Activated T-helper 1 cell treated with anti-CD3 and anti-CD28 coated beads, Interleukin-2, amount 50 U/mL, for 16 hours (primary cell): ENCODE measurements at places on chromosomes 7 and 10.

DNA sequence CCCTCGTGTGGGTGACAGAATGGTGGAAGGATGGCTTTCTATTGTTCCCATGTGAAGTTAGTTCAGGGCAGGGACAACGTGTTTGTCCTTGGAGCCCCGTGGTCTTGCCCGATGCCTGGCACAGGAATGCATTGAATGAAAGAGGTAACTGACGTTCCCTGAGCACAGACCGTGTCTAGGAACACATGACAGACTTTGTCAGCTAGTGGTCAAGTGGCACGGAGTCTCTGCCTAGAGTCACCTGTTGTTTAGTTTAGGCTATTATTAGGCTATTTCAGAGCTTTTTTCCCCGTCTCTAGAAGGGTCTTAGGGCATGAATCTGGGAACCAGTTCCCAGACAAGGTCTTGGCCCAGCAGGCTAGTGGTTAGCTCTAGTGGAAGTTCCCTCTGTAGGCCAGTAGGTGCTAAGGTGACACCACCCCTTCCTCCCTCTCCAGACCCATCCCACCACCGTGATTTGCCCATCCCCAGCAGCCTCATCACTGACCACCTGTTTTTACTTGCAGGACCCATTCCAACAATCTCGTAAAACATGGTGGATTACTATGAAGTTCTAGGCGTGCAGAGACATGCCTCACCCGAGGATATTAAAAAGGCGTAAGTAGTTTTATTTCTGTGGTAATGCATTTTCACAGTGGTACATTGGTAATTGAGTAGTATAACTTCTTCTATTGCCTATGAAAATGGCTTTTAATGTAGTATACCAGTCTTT, 21.4 kb downstream of the DNAJB6 start:
- no peak for DNase-seq

DNA sequence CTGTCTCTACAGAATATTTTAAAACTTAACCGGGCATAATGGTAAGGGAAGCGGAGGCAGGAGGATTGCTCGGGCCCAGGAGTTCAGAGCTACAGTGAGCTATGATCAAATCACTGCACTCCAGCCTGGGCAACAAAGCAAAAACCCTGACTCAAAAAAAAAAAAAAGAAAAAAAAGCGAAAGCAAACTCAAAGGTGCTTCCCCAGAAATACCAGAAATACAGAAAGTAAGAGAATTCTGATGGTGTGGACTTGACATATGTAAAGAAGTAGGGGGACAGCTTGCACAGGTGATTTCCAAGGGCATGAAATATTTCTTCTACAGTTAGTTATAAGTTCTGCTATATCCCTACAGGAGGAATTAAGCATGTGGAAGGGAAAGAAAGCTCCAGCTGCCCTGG, 69.7 kb upstream of the APBB1IP start:
- no peak for DNase-seq

DNA sequence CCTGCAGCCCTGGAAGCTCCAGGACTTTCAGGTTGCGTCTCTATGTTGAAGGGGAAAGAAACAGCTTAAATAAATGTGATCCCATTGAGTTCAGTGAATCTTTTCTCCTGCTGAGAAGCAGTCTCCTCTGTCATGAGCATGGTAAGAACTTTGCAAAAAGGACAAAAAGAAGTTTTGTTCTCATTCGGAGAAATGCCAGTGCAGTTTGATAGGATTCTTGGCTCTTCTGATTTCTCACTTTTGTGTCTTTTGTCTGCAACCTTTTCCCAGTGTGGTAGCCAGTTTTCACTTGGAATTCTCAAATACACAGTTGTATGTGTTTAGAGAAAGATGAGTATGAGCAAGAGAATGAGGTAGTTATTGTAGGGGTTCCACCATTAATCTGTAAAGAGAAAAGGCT, 64.3 kb downstream of the AP3M1 start:
- DNase-seq, result no peak

DNA sequence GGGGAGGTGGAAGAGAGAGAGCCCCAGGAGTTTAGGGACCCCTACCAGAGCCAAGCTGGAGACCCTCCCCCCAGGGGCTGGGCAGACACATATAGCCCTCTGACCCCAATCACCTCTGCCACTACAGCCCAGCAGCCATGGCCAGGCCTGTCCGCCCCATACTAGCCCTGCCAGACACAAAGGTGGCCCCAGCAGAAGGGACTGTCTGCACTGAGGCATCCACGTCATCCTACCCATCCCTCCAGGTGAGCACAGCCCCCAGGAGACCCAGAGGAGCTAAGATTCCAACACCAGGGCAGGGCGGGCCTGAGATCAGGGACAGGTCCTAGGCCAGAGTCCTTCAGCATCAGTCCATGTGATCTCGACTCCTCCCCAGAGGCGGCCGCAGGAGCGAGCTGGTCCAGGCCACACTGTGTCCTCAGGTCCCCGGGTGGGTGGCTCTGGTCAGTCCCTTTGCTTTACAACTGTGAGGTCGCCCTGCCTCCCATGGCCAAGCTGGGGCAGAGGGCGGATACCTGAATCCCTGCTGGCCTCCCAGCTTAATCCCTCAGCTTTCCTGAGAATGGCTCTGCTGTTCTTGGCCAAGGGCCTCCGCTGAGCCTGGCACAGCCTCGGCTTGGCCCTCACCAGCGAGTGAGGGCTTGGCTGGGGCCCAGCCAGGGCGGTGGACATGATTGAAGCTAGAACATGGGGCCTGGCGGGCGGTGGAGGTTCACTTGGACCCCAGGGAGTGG, 14.3 kb upstream of the ELN start:
- no peak for DNase-seq

GRCh38 chr7:47578579-47579270, 3.2 kb downstream of the TNS3 start:
- no peak for DNase-seq

DNA sequence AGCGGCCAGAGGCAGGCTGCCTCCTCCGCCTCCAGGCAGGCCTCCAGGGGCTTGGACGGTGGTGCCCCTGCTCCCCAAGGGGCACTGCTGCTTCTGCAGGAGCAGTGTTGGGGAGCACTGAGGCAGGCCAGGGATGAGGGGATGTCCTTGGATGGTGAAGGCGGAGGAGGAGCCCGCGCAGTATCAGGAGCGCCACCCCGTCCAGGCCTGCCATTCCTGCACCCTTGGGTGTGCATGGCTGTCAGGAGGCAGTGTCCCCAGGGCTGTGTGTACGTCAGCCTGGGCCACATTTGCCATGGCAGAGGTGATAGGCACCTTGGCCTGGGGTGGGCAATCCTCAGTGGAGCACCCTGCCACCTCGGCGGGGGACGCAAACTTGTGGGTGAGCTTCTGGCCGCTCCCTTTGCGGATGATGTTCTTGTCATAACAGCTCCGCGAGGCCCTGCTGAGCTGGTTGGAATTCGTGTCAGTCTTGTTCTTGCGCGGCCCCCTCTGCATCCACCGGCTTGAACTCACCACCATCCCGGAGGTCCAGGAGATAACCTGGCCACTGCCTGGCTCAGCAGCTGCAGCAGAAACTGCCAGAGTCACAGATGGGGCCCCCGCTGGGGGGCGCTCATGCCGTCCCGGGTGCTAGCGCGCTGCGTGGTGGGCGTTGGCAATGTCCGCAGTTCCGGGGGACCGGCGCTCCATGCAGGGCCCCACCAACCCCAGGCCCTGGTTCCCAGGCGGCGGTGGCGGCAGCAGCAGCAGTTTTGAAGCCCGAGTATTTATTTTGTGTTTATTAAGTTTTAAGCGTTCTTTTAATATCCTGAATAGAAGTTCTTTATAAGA, 182.3 kb upstream of the ADCY1 start:
- DNase-seq, result no peak

- no peak for DNase-seq
These were observed 3.2 kb downstream of the PPRC1 start for GRCh38 chr10:102135956-102136526.

DNA sequence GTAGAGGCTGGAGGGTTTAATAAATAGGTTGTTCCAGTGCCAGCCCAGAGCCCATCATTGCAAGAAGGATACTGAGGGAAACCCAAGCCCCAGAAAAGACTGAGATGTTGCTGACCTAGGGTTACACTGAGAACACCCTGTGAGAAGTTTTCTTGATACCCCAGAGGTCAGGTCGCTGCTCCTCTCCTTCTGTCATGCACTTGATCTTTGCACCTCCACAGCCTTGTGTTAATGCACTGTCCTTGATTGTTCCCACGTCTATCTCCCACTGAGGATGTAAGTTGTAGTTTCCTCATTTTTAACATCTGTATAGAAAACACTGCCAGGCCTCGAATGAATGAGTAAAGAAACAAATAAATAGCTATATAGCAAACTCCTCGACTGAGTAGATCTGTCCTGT, 195.3 kb upstream of the AHR start:
- DNase-seq, result no peak

- no peak for DNase-seq
These were observed 75.0 kb upstream of the TES start for GRCh38 chr7:116135306-116135705.

DNA sequence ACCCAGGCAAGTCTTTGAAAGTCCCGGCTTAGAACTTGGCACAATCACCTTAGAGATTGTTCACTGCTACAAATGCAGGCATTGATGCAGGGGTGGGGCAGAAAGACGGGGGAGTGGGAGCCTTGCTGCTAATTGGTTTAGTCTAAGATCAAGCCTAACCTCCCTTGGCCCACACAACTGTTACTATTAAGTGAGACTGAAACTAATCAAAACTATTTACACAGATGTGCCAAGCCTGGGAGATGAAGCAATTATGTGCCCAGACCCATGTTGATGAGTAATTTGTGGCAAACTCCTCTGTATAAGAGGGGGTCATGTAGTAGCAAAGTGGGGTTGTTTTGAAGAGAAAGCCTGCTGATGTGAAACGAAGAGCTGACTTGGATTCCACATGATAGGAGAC, 178.2 kb upstream of the ITGB1 start:
- no peak for DNase-seq
